ENCODE measurements at places on chromosomes 2 and 18.

- H3K27me3 ChIP-seq = no peaks in the 10 kb centered on the region
- no peaks in the 10 kb centered on the region for H3K36me3 ChIP-seq
- H3K4me3 ChIP-seq = no peak overlapping the region
- DNase-seq = no peak
- H3K4me1 ChIP-seq = no peaks in the 10 kb centered on the region
These were observed 926.4 kb upstream of the FANCL start for GRCh38 chr2:59167514-59167913.

GRCh38 chr18:34729740-34730355 lies 19.8 kb downstream of the DTNA start:
- no peak overlapping the region for H3K4me3 ChIP-seq
- H3K27me3 ChIP-seq = no peaks in the 10 kb centered on the region
- no peak overlapping the region for H3K27ac ChIP-seq

GRCh38 chr2:153235516-153235915 lies 243.0 kb downstream of the RPRM start:
- no peak overlapping the region for H3K27ac ChIP-seq
- H3K27me3 ChIP-seq = no peaks in the 10 kb centered on the region
- H3K36me3 ChIP-seq = peaks cover 2% of the 10 kb centered on the region
- H3K4me1 ChIP-seq = peaks cover 18% of the 10 kb centered on the region
- DNase-seq = peak; percentile 49
- H3K4me3 ChIP-seq = no peak overlapping the region

GRCh38 chr2:40189881-40190280 lies 262.0 kb downstream of the SLC8A1 start:
- H3K4me3 ChIP-seq = no peak overlapping the region
- H3K36me3 ChIP-seq = no peaks in the 10 kb centered on the region
- no peaks in the 10 kb centered on the region for H3K4me1 ChIP-seq
- no peak for DNase-seq
- no peaks in the 10 kb centered on the region for H3K27me3 ChIP-seq

GRCh38 chr2:161033059-161033660 lies 127.1 kb upstream of the TANK start:
- no peaks in the 10 kb centered on the region for H3K36me3 ChIP-seq
- no peak for DNase-seq
- no peak overlapping the region for H3K4me3 ChIP-seq
- no peak overlapping the region for H3K27ac ChIP-seq
- no peaks in the 10 kb centered on the region for H3K4me1 ChIP-seq
- no peaks in the 10 kb centered on the region for H3K27me3 ChIP-seq

DNA sequence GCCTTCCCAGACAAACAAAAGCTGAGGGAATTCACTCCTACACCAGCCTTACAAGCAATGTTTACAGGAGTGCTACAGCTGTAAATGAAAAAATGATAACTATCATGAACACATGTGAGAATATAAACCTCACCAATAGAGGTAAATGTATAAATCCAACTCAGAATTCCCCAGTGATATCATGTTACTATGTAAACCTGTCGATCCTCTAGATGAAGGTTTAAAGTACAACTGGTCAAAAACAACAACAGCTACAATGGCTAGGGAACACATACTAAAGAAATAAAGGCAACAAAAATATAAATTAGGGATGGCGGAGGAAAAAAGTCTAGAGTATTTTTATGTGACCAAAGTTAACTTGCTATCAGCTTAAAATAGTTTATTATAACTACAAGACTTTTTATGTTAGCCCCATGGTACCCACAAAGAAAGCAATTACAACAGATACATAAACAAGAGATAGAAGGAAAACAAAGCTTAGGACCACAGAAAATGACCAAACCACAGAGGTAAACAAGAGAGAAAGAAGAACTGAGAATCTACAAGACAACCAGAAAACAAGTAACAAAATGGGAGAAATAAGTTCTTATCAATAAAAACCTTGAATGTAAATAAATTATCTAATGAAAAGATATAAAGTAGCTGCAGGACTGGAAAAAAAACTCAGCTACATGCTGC lies 8.3 kb downstream of the CERKL start:
- no peaks in the 10 kb centered on the region for H3K36me3 ChIP-seq
- no peak for DNase-seq

DNA sequence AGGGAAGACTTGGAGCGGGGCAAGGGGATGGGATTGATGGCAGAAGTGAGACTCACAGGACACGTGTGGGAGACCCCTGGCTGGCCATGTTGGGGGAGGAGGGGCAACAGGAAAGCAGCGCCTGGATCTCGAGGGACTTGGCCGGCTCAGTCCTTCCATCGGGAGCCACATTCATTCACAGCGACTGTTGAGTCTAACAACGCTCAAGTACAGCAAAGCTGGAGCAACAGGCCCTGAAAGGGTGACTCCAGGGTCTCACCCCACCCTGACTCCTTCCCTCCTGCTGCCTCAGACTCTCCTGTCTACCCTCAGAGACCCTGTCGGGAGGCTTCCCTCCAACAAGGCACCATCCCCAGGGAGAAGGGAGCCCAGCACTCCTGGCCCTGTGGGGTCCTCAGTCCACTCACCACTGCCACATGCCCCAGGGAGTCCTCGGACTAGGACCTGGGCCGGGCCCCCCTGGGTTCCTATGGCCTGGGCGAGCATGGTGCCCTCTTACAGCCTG lies 14.8 kb upstream of the ALPI start:
- DNase-seq = no peak
- no peaks in the 10 kb centered on the region for H3K4me1 ChIP-seq
- no peak overlapping the region for H3K4me3 ChIP-seq
- H3K27ac ChIP-seq = no peak overlapping the region
- no peaks in the 10 kb centered on the region for H3K27me3 ChIP-seq

GRCh38 chr2:100819370-100820272 lies at the start of gene NPAS2:
Gene NPAS2 (plus strand): TSS chr2:100820139. CDS start chr2:100904755, 84,616 bp downstream.
- H3K4me3 ChIP-seq = no peak within 1 kb of the TSS
- H3K36me3 ChIP-seq = no peaks in the 10 kb centered on the region
- H3K4me1 ChIP-seq = no peaks in the 10 kb centered on the region

DNA sequence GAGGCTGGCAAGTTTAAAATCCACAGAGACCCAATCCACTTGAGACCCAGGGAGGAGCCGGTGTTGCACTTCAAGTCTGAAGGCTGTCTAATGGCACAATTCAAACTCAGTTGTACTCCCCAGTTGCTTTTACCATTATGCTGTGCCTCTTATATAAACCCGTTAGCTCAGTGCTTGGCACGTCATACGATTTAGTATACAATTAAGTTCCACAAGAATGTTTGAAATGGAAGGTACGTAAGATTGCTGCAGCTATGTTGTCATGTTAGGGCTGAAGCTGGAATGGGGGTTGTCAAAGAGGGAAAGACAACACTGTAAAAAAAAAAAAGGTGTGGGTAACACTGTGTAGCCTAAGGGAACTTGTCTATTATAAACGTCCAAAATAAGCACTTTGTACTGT lies 30.2 kb downstream of the LIMS1 start:
- no peak overlapping the region for H3K4me3 ChIP-seq
- no peaks in the 10 kb centered on the region for H3K27me3 ChIP-seq
- H3K27ac ChIP-seq = no peak overlapping the region
- no peaks in the 10 kb centered on the region for H3K36me3 ChIP-seq
- peaks cover 10% of the 10 kb centered on the region for H3K4me1 ChIP-seq

DNA sequence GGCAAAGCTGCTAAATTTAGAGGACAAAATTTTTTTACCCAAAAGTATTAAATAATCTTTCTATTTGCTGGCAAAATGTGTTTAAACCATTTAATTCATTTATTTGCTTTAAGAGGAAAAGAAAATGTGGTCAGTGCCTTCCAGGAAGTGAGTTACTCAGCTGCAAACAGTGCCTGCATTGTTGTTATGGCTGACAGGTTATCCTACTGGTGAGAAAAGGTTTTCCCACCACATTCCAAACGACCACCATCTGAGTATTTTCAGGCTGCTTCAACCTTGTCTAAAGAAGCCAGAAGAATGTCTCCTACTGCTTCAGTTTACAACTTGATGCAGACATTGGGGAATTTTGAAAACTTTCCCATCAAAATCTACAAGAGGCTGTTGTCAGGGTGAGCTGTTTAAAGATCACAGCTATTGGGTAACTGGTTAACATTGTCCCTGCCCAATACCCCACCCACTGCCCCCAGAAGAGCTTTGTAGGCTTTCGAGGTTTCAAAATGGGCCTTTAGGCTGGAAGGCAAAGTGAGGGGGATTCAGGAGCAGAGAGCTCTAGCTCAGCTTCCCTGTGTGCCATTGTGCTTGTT lies 461.3 kb upstream of the FANCL start:
- H3K27ac ChIP-seq = no peak overlapping the region
- DNase-seq = no peak
- H3K4me1 ChIP-seq = no peaks in the 10 kb centered on the region
- H3K36me3 ChIP-seq = no peaks in the 10 kb centered on the region
- no peaks in the 10 kb centered on the region for H3K27me3 ChIP-seq

DNA sequence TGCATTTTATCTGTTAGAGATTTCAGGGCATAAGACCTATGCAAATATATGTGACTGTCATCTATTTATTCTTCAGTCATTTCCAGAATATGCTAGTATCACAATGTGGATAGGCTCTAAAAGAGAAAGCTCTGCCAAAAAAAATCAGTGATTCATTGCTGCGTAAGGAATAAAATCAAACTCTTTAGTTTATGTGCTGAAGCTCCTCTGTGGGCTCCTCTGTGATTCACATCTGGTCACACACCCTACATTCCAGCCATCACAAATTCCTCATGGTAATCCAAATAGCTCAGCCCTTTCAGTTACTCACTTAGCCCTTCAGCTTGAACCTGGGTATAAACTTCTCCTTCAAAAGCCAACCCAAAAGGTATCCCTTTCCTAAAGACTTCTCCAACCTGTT lies 21.4 kb downstream of the DLGAP1 start:
- no peak overlapping the region for H3K4me3 ChIP-seq
- DNase-seq = no peak
- no peak overlapping the region for H3K27ac ChIP-seq
- H3K4me1 ChIP-seq = no peaks in the 10 kb centered on the region
- H3K36me3 ChIP-seq = no peaks in the 10 kb centered on the region
- no peaks in the 10 kb centered on the region for H3K27me3 ChIP-seq

GRCh38 chr18:60826346-60826745 lies 453.8 kb upstream of the MC4R start:
- H3K27ac ChIP-seq = no peak overlapping the region
- H3K27me3 ChIP-seq = no peaks in the 10 kb centered on the region
- no peak overlapping the region for H3K4me3 ChIP-seq
- DNase-seq = no peak

GRCh38 chr2:201957091-201957490 lies 76.6 kb upstream of the FZD7 start:
- H3K27me3 ChIP-seq = no peaks in the 10 kb centered on the region
- no peak overlapping the region for H3K27ac ChIP-seq
- no peaks in the 10 kb centered on the region for H3K36me3 ChIP-seq
- H3K4me1 ChIP-seq = peaks cover 9% of the 10 kb centered on the region

DNA sequence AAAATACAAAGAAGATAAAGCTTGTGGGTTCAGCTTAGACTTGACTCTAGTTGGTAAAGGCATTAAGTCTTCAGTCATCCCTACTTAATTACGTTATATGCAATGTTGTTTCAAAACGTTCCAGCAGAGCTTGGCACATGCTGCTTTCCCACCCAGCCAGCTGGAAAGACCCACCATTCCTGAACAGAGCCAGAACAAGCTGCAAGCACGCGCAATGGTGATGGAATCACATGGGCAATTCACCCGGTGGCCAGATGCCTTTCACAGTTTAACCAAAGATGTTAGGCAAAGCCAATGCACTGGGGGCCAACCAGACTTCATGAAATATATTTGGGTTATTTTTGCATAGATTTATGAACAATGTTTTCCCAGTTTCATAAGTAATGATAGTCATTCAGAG lies 123.4 kb upstream of the CDH20 start:
- no peaks in the 10 kb centered on the region for H3K27me3 ChIP-seq
- no peaks in the 10 kb centered on the region for H3K36me3 ChIP-seq
- H3K4me1 ChIP-seq = no peaks in the 10 kb centered on the region
- H3K27ac ChIP-seq = no peak overlapping the region

DNA sequence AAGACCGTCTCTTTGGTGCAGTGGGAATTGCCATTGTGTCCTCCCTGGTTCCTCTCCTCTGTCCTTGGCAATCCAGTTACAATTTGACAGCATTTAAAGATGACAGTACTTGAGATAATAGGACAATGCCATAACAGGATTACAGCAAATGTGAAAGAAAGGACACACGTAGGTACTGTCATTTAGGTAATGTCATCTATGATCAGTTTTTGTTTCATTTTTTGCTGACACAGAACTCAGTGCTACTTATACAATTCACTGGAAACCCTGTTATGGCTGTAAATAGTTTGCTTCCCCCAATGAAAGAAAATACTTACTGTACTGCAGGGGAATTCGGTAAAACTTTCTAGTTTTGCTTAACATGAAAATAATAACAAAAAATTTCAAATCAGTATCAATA lies 65.2 kb downstream of the BCL11A start:
- no peak for DNase-seq
- H3K27ac ChIP-seq = no peak overlapping the region
- peaks cover 18% of the 10 kb centered on the region for H3K4me1 ChIP-seq

DNA sequence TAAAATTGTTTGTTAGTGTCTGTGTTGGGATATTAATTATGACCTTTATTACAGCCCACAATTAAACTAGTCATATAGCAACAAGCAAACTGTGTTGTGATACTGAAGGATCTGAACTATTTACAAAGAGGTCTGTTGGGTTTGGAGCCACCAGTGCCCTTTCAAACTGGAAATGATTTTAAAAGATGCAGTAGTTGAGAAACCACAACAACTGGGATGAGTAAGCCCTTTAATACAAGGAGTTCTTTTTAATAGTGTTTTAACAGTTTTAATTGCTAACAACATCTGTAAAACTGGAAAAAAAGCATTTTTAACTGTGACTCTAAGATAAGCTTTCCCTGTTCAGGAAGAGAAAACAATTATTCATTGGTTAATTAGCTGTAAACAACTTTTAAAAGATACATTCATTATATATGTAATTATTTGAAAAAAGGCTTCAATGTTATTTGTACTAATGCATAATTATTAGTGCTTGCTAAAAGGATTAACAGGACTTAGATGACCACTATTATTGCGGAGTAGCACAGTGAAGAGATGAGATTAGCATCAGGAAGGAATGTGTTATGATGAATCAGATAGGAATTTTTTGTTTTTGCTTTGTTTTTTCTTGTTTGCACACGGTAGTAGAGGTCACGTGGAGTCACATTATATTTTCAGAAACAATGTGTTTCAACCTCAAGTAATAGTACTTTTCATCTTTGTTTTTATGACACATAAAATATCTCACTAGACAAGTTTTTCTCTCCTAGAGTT lies 392.7 kb upstream of the FANCL start:
- H3K4me1 ChIP-seq = no peaks in the 10 kb centered on the region
- H3K27ac ChIP-seq = no peak overlapping the region
- H3K36me3 ChIP-seq = no peaks in the 10 kb centered on the region
- DNase-seq = no peak

DNA sequence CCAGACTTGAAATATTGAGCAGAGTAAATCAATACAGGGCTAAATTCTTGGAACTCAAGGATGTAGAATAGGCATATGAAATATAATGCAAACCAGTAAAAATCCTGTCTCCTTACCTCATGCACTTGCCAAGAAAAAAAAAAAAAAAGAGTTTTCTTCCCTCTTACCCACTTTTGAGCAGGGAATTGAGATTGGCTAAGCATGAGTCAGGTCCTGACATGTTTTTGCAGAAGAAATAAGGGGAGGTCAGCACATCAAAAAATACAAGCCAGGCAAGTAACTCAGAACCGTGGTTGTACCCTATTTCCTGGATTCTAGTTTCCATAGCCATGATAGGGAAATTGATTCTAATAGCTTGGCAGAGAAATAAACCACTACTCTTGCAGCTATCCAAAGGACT lies 1526.7 kb downstream of the LRP1B start:
- no peaks in the 10 kb centered on the region for H3K36me3 ChIP-seq
- H3K27ac ChIP-seq = no peak overlapping the region
- no peaks in the 10 kb centered on the region for H3K27me3 ChIP-seq
- H3K4me3 ChIP-seq = no peak overlapping the region
- DNase-seq = no peak
